MCF 10A (cell line): ENCODE measurements at places on chromosomes 6 and 20. TPM values are rescaled to one million over a fixed set of nuclear protein-coding genes. Genes with fewer than 3 reads are reported as not detected.

The NOX3 gene
- total RNA-seq = not detected in 2 replicates

- H3K27me3 ChIP-seq = no peaks in the 10 kb centered on the region
- no peak overlapping the region for H3K4me3 ChIP-seq
- no peak overlapping the region for H3K27ac ChIP-seq
- H3K4me1 ChIP-seq = no peaks in the 10 kb centered on the region
- no peak for DNase-seq
- H3K36me3 ChIP-seq = no peaks in the 10 kb centered on the region
These were observed 25.5 kb downstream of the CNKSR3 start for GRCh38 chr6:154484942-154485341.

The TPBG gene
- total RNA-seq = 72.9 and 96.9 TPM in 2 replicates

DNA sequence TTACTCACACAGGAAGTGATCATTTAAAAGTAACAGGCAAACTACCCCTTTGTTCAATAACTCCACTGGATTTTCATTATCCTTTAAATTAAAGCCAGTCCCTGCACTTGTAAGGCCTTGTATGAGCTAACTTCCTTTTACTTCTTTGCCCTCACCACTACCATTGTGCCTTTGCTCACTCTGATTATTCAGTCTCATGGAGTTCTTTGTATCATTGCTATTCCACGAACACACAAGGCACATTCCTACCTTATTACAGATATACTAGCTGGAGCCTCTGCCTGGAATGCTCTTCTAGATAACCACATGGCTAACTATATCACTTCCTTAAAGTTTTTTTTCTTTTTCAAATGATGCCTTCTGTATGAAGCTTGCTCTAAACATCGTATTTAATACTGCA, 748.6 kb upstream of the HS3ST5 start:
- H3K27ac ChIP-seq = no peak overlapping the region
- no peak overlapping the region for H3K4me3 ChIP-seq
- no peak for DNase-seq

- no peak for DNase-seq
- H3K27ac ChIP-seq = no peak overlapping the region
- H3K4me3 ChIP-seq = no peak overlapping the region
These were observed 453.0 kb upstream of the SULF2 start for GRCh38 chr20:48238326-48238725.

The ADGRF5 gene
- total RNA-seq = not detected in 2 replicates

DNA sequence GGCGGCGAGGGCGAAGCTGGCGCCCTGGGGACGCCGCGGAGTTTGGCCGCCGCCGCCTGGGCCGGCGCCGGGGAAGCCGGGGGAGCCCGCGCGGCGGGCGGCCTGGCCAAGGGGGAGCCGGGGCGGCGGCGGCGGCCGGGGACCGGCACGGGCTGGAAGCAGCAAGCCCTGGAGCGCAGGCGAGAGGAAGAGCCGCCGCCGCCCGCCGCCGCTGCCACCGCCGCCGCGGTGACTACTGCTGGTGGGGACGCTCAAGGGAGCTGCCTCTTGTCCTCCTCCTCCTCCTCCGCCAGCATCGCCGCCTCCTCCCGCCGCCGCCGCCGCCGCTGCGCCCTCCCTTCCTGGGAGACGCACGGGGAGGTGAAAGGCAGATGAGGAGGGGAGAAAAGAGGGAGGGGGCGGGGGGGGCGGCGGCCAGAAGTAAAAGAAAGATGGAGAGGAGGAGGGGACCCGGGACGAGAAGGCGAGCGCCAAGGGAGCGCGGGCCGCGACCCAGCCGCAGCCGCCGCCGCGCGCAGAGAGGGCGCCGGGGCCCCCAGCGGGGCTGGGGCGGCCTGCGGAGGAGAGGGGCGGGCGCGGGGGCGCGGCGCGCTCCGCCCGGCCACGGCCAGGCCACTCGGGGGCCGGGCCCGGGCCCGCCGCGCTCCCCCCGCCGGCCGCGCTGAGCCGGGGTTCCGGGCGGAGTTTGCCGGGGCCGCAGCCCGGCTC, 846 bp downstream of the PDE10A start:
- no peak overlapping the region for H3K4me3 ChIP-seq
- H3K27ac ChIP-seq = no peak overlapping the region
- H3K36me3 ChIP-seq = no peaks in the 10 kb centered on the region
- DNase-seq = no peak
- H3K27me3 ChIP-seq = no peaks in the 10 kb centered on the region

The C6orf89 gene
- total RNA-seq = 36.9 and 43.1 TPM in 2 replicates

DNA sequence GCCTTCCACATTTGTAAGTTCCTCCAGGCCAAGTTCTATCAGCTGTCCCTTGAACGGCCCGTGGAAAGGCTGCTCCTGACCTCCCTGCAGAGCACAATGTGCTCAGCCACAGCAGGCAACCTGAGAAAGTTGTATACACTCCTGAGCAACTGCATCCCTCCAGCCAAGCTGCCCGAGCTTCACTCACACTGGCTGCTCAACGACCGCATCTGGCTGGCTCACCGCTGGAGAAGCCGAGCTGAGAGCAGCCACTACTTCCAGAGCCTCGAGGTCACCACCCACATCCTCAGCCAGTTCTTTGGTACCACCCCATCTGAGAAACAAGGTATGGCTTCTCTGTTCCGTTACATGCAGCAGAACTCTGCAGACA, 2.1 kb downstream of the ZSWIM1 start:
- no peak overlapping the region for H3K4me3 ChIP-seq
- no peak overlapping the region for H3K27ac ChIP-seq
- no peak for DNase-seq
- H3K4me1 ChIP-seq = peaks cover 21% of the 10 kb centered on the region
- H3K27me3 ChIP-seq = no peaks in the 10 kb centered on the region

GRCh38 chr20:16025084-16025483, 548.2 kb downstream of the KIF16B start:
- no peak for DNase-seq
- H3K27ac ChIP-seq = no peak overlapping the region
- H3K4me1 ChIP-seq = peaks cover 6% of the 10 kb centered on the region

GRCh38 chr20:9617940-9618339, 103.5 kb downstream of the LAMP5 start:
- H3K4me1 ChIP-seq = no peaks in the 10 kb centered on the region
- no peak overlapping the region for H3K27ac ChIP-seq
- no peak overlapping the region for H3K4me3 ChIP-seq
- DNase-seq = peak; percentile 63
- no peaks in the 10 kb centered on the region for H3K36me3 ChIP-seq
- peaks cover 33% of the 10 kb centered on the region for H3K27me3 ChIP-seq

- H3K36me3 ChIP-seq = peaks cover 88% of the 10 kb centered on the region
- H3K27me3 ChIP-seq = no peaks in the 10 kb centered on the region
- DNase-seq = no peak
- no peak overlapping the region for H3K4me3 ChIP-seq
These were observed 31.3 kb downstream of the TRMT11 start for GRCh38 chr6:126017668-126018067.

DNA sequence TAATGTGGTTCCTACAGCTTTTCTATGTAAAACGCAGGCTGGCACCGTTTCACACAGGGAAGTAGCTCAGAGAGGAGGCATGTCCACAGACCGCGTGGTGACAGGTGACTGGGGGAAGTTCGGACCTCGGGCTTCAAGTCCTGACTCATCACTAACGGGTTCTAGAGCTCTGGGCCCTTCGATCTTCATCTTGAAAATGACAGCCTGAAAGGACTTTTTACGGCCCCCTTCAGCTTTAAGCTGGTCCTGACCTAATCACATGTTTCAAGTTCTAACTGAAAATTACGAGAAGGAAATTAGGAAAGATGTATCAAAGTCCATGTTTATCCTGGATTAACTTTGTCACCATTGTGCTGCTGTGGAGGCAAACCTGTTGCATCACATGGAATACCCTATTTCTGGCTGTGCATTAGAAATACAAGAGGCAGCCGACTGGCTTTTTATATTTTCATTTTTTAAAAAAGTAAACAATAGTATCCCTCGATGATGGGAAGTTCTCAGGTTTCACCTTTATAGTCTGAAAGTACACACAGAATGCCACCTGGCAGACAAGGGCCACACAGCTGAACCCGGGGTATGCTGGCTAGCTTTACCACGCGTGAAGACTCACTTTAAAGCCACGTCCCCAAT, 2.0 kb downstream of the MAN1A1 start:
- H3K4me3 ChIP-seq = peak overlapping the region; percentile 40
- no peaks in the 10 kb centered on the region for H3K27me3 ChIP-seq
- no peaks in the 10 kb centered on the region for H3K36me3 ChIP-seq
- H3K4me1 ChIP-seq = peaks cover 7% of the 10 kb centered on the region
